ENCODE measurements at places on chromosomes 7 and 10.

- DNase-seq = no peak
Measured at GRCh38 chr7:141228482-141228881, 154.6 kb downstream of the TMEM178B start.

GRCh38 chr10:5195727-5196374 is 786 bp upstream of the AKR1C4 start:
- DNase-seq = no peak

GRCh38 chr10:116771101-116771958 is 29.0 kb upstream of the HSPA12A start:
- DNase-seq = no peak

DNA sequence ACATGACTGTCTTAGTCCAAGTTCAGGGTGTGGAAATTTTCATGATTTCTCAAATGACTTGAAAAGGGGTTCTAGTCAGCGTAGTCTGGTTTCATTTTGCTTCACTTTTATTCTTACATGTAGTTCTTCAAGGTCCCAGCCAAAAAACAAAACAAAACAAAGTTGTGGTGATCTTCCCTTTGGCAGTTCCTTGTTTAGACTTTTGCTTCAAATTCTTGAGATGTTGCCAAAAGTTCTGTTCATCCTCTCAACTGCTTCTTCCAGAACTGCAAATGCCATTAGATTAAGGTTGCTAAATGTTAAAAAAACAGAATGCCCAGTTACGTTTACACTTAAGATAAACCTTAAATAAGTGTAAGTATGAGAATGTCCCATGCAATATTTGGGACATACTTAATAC is 370.8 kb upstream of the LRRTM3 start:
- no peak for DNase-seq

GRCh38 chr7:127158659-127159058 is 94.1 kb downstream of the GRM8 start:
- no peak for DNase-seq

DNA sequence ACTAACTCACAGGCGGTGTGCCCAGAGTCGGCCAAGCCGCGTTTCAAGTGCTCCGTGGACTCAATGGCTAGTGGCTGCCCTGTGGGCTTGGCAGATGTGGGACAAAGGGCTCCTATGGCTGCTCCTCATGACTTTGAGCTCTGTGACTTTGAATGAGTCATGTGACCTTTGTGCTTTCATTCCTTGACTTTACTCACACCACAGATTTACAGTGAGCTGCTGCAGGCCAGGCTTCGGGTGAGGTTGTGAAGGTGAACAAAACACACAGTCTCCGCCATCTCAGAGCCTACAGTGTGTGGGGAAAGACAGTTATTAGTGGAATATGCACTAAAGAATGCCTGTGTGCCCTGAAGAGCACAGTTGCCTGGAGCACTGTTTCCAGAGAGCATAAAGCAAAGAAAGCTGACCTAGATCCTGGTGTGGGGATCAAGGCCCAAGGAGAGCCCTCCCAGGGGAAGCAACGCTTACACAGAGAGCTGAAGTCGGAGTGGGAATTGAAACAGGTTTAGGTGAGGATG is 29.7 kb upstream of the PLEKHA1 start:
- no peak for DNase-seq

GRCh38 chr10:67261300-67261797 is 335.5 kb downstream of the LRRTM3 start:
- no peak for DNase-seq

- no peak for DNase-seq
Measured at GRCh38 chr7:8146106-8146787, 115.7 kb downstream of the ICA1 start.

Measured in stimulated activated CD4-positive, alpha-beta T cell treated with anti-CD3 and anti-CD28 coated beads, Interleukin-2, amount 100 ng/mL, for 48 hours (primary cell).